Activated CD4-positive, alpha-beta T cell treated with anti-CD3 and anti-CD28 coated beads for 1 hour (primary cell): ENCODE measurements at places on chromosomes 3 and 15.

DNA sequence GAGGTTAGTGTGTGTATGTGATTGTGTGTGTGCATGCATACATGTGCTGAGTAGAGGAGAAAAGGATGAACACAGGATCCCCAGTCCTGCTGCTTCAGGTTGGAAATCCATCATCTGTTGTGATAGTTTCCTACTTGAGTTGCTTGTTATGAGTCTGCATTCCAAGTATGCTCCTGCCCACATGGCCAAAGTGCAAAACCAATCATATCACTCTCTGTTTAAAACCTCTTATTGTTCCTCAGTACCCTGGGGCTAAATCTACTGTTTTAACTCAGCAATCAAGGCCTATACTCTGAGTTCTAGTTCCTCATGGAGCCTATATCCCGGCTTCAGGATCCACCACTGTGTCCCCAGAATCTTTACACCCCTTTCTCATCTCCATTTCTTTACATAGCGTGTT is 139.9 kb upstream of the TLE3 start:
- no peak for DNase-seq

DNA sequence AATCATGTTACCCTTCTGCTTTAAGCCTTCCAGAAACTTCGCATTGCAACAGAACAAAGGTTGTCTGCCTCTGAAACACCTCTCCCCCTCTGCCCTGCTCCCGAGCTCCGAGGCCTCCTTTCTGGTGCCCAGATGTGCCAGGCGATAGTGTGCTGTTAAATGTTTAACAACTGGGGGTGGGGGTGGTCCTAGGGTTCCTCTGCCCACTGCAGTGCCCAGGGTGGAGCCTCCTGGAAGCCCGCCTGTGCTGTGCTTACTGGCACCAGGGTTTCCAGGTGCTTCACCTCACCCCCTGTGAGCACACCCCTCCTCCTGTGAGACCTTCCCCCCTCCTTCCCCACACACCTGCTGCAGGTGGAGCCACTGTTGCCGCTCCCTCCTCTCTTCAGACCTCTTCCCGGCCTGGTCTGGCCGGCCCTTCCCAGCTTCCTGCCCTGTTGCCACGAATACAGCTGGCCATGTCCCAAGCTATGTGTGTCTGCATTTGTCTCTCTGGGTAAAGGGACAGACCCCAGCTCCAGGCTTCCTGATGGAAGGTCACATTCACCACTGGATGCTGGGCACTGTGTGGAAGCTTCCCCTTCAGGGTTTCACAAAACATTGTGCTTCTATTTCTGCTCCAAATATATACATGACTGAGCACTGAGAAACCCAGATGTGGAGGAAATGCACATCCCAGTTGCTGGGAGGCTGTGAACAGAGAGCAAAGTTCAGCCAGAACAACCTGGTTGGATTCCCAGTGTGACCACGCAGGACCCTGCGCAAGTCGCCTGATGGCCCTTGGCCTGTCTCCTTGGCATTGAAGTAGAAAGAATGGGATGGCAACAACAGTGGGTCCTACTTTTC is 37.2 kb downstream of the MGLL start:
- DNase-seq, result no peak

DNA sequence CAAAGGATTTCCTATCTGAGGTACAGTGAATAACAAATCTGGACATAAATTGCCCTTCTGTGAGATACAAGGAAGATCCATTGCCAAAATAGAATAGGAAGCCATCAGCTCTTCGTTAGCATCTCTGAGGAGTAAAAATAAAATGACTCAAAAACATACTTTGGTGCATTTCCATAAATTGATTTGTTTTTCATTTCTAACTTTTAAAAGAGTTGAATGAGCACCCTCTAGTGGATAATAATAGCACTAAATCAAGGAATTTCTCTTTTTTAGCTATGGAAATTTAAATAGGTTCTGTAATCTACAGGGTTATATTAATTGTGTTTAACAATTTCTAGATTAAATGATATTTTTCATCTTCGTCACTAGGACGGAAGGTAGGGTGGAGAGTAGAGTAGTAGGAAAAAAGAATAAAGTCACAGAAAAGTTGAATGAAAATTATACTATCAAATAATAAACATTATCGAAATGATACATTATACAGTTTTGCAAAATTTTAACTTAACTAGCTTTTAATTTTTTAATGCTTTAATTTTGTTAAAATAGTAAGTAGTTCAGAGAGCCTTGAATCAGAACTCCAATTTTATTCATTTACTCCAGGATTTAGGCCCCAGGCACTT is 6.4 kb downstream of the NSUN3 start:
- DNase-seq, result no peak

- DNase-seq, result no peak
Measured at GRCh38 chr3:169619793-169620192, 43.7 kb downstream of the MECOM start.

GRCh38 chr3:50675179-50676030 is 678 bp downstream of the DOCK3 start:
- DNase-seq, result peak; percentile 25

DNA sequence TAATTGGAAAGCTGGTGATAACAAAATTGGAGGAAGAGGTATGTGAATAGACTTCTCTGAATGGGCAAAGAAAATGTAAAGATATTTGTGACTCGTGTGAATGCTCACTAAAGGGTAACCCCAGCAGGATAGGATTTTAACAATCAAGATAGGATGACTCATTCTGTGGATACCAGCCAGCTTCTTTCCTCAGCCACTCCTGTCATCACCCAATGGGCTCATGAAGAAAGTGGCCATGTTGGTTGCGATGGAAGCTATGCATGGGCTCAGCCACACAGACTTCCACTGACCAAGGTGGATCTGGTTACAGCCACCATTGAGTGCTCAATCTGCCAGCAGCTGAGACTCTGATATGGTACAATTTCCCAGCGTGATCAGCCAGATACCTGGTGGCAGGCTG is 40.9 kb downstream of the STRIT1 start:
- no peak for DNase-seq

GRCh38 chr3:136270179-136270578 is 20.0 kb downstream of the PCCB start:
- no peak for DNase-seq

DNA sequence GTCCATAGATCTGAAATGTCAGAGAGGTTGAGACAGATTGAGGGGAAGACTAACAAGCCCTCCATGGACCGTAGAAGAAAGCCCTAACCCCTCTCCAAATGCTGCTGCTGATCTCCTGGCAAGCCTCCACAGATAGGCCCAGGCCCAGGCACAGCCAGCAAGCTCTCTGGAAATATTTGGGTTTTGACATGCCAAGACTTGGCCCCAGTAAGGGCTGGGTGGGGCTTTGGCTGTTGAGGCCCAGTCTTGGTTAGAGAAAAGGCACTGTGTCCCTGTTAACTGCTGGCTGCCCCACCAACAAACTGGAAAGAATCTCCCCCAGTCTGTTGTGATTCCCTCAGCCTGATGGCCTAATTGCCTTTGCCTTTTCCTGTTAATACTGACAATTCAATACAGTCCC is 208.8 kb upstream of the CTDSPL start:
- DNase-seq, result no peak

GRCh38 chr3:129663045-129663446 is 56.6 kb upstream of the PLXND1 start:
- DNase-seq, result no peak

- no peak for DNase-seq
Measured at GRCh38 chr3:72299823-72300222, 514.9 kb upstream of the PROK2 start.

GRCh38 chr3:157327018-157327417 is 109.6 kb upstream of the PTX3 start:
- DNase-seq, result no peak

GRCh38 chr3:168072323-168072650 is 23.4 kb downstream of the GOLIM4 start:
- no peak for DNase-seq

DNA sequence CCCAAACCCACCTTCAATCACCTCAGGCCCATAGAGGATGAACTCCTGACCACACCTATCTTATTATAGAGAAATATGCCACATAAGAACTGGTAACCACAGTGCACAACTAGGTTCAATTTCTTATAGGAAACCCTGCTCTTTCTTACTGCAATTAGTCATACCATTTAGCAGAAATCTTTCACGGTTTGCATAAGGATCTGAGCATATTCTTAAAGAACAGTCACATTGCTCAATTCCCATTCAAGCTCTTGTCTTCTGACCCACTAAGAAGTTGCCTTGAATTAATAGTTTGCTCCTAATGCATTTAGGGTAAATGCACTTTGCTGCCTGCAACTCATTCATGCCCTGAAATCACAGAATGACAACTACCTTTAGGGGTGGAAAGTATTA is 9.2 kb downstream of the ERC2 start:
- DNase-seq, result no peak

GRCh38 chr3:176447369-176447768 is 749.9 kb downstream of the TBL1XR1 start:
- DNase-seq, result no peak

DNA sequence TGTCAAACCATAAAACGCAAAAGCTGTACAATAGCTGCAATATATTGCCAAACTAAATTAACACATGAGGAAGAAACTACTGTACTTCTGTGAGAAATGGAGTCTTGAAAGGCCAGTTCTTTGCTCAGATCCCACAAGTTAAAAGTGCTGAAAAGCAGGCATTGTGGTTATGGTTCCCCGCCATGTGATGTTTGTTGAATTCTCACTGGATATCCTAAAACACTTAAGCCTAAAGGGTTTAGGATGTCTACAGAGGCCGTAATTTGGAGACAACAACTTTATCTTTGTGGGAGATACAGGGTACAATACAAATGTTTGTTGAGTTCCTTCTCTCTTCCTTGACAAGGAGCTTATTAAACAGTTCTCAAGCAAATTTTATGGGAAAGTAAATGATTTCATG is 53.2 kb downstream of the TMEM212 start:
- no peak for DNase-seq

DNA sequence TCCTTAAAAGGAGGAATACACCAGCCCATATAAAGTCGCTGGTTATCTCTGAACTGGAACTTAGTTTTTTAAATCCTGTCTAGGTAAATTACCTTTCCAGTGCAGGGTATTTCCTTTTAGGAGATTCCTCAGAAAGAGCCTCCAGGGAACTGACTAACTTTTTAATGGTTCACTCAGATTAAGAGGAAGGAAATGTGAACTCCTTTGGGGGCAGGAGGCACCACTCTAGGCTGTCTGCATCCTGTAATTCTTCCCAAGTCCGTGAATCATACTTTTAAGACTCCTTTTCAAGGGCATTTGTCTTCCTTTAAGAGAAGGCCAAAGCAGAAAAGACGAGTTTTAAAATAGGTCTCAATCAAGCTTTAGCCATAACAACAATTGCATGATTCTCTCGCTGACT is 871.2 kb upstream of the NR2F2 start:
- DNase-seq, result no peak

- DNase-seq, result no peak
Measured at GRCh38 chr3:111906656-111907055, 47.6 kb downstream of the PHLDB2 start.

DNA sequence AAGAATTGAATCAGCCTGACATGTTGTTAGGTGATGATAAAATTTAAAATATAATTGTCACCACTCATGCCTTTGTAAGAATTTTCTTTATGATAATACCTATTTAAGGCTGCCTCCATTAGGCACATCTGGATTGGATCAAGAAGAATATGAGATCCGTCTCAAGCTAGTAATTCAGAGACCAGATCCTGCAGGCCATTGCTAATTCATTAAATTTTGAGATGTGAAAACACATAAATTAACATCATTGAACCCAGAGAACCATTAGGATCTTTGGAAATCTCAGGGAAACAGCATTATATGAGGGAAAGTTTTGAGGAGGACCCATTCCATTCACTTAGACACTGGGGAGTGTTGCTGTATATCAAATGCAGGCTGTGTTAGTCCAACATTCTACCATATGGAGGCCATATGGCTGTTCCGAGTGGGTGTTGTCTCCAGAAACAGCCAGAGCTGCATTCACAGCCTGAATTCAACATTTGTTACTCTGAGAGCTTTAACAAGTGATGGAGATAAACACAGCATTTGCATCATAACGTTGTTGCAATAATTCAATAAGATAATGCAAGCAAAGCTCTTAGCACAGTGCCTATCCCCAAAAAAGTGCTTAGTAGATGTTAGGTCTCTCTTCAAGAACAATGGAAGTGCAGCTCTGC is 67.4 kb downstream of the DTWD1 start:
- no peak for DNase-seq

GRCh38 chr3:71956716-71957115 is 171.8 kb upstream of the PROK2 start:
- DNase-seq, result no peak

DNA sequence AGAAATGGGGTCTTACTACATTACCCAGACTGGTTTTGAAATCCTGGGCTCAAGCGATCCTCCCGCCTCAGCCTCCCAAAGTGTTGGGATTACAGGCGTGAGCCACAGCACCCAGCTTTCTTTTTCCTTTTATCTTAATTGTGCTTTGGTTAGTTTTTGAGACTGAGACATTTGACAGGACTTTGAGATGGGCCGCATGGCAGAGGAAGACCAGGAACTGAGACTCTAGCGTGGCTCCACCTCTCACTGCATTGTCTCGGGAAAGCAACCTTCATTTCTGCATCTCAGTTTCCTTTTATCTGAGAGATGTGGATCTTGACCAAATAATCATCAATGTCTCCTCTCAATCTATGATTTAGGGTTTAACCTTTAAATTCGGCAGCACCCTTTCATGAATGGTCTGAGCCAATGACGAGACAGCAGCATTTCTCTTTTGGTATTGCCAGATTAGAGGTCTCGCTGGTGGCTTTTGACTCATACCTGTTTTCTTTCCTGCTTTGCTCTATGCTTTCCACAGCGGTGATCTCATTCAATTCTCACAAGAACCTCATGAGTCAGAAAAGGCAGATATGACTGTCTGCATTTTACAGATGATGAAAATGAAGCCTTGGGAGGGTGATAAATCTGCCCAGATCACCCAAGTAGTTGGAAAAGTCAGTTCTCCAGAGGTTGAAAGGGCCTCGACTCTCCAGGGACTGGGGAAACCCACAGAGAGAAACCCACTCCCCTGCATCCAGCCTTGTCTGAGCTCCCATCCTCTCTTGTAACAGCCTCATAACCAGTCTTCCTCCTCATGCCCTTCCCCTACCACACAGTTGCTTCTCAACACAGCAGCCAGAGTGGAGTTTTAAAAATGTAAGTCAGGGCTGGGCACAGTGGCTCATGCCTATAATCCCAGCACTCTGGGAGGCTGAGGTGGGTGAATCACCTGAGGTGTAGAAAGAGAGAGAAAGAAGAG is 84.8 kb upstream of the FOXB1 start:
- DNase-seq, result peak; percentile 12

DNA sequence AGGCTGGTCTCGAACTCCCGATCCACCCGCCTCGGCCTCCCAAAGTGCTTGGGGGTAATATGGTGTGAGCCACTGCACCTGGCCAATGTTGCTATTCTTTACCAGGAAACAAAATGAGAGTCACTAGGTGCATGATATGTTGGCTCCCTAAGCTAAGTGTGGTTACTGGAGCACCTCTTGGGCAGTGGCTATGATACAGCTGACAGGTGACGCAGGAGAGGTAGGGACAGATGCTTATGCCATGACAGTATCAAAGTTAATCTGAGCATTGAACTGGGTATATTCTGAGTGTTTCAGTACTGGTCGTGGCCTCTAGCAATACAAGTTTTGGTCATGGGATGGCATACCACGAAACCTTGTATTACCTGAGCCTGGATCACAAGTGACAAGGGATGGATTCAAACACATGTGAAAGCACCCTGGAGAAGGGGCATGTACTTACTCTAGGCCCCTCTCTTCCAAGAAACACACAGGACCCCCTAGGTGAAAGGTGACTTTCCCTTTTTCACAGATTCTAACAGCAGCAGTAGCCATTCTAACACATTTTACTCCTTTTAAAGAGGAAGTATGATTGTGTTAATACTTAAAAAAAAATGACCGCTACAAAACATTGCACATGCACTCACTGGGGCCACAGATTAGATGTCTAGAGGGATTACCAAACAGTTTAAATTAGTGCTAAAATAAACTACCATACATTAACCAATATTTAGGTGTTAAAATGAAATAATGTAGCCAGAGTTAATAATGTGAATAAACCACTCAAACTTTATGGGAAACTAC is 467.3 kb downstream of the SHQ1 start:
- DNase-seq, result no peak
